ENCODE measurements at places on chromosomes 13 and 19. TPM values are rescaled to one million over a fixed set of nuclear protein-coding genes. Genes with fewer than 3 reads are reported as not detected.

The MAMSTR gene
- polyA plus RNA-seq, result 6.1 TPM

The RGL3 gene
- 38.9 TPM for polyA plus RNA-seq

The WASF3 gene
- polyA plus RNA-seq, result 30.1 TPM

The DCT gene
- not detected for polyA plus RNA-seq

The F2RL3 gene
- 1.4 TPM for polyA plus RNA-seq

The CNN1 gene
- polyA plus RNA-seq, result 219 TPM

The GJB6 gene
- not detected for polyA plus RNA-seq

The CEBPA gene
- polyA plus RNA-seq, result 3.2 TPM

The SERPINE3 gene
- polyA plus RNA-seq, result 0.80 TPM

The NCR1 gene
- polyA plus RNA-seq, result not detected

The CYP2F1 gene
- not detected for polyA plus RNA-seq

The TTC9B gene
- 0.13 TPM for polyA plus RNA-seq

The SMIM24 gene
- polyA plus RNA-seq, result 0.75 TPM

The PGLYRP1 gene
- polyA plus RNA-seq, result 0.20 TPM

The CGB1 gene
- polyA plus RNA-seq, result not detected

The KLK4 gene
- polyA plus RNA-seq, result not detected

The CYSLTR2 gene
- polyA plus RNA-seq, result 0.48 TPM

The GIPC3 gene
- 0.13 TPM for polyA plus RNA-seq

The MYH14 gene
- 3.0 TPM for polyA plus RNA-seq

The MARCHF2 gene
- 63.8 TPM for polyA plus RNA-seq

The KCNC3 gene
- 4.3 TPM for polyA plus RNA-seq

The CEACAM19 gene
- 5.0 TPM for polyA plus RNA-seq

The ZSCAN4 gene
- polyA plus RNA-seq, result not detected

The OLFM4 gene
- not detected for polyA plus RNA-seq

The GRAMD1A gene
- polyA plus RNA-seq, result 84.6 TPM

The TNFSF13B gene
- 2.4 TPM for polyA plus RNA-seq

The C2CD4C gene
- 3.4 TPM for polyA plus RNA-seq

The FBXO27 gene
- 13.4 TPM for polyA plus RNA-seq

The SKA3 gene
- 5.1 TPM for polyA plus RNA-seq

The CYP4F8 gene
- not detected for polyA plus RNA-seq

The ZNF382 gene
- 14.5 TPM for polyA plus RNA-seq

The SOX21 gene
- polyA plus RNA-seq, result not detected

The CD177 gene
- polyA plus RNA-seq, result not detected

The ZNF729 gene
- not detected for polyA plus RNA-seq

The TSKS gene
- not detected for polyA plus RNA-seq

The CYP2B6 gene
- polyA plus RNA-seq, result not detected

The HIPK4 gene
- 1.7 TPM for polyA plus RNA-seq

The GNG7 gene
- polyA plus RNA-seq, result 34.4 TPM

The LYPD5 gene
- not detected for polyA plus RNA-seq

The NLRP4 gene
- not detected for polyA plus RNA-seq

Data from cardiac muscle cell (in vitro differentiated cells and primary cell).